ENCODE measurements at places on chromosomes 2 and 18.

DNA sequence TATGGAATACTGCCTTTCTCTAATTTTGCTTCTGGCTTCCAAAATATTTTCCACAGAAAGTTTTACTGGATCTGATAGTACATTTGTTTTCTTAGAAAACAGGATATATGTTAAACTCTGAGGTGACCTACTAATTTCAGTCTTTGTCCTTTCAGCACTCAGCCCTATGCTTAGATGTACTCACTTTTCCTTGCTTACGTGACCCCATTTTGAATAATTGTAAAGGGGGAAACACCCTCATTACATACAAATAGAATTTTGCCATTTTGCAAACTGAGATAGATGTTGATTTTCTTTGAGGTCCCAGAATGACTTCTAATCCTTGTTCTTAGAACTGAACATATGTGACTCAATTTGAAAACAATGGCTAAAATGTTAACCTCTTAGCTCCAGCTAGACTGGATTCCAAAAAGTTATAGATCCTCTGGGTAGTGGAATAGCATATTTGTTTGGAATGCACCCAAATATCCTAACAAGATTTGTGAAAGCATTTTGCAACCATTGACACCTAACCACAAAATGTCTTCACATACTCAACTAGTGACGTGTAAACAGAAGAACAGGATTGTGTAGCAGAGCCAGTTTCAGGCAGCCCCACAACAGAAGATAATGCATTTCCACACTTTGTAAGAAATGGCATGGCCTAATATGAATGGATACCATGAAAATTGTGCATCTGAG is 44.8 kb upstream of the EHBP1 start:
- DNase-seq = no peak

DNA sequence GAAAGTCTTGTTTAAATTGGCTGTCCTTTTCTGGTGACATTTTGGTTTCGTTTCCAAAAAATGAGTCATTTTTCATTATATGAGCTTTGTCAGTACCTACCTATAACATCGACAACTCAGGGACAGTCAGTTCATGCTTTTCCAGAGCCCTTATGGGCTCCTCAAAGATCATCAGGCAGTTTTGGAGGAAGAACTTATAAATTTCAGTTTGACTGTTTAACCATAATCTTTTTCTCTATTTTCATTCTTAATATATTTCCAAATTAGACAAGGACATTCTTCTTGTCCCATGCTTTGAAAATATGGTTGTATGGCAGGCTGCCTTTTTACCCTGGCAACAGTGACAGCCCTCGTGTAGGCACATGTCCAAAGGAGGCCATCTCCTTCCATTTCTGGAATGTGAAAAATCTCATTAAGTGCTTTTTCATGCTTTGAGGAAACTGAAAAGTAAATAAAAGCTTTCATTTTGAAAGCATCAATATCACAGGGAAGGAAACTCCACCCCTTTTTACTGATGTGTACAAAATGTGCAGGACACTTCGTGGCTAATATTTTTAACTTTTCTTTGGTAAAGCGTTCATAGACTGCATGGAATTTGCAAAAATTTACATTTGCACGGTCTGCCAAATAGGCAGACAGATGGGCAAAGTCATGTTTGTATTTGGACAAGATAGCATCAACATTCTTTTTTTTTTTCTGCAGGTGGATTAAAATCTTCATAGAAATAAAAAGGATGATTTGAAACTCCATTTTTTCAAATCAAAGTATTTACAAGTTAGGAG is 7.2 kb upstream of the PROC start:
- DNase-seq = no peak

- DNase-seq = no peak
Observed at GRCh38 chr2:129935118-129935517, 44.3 kb upstream of the RAB6C start.

GRCh38 chr18:25077944-25078723 is 273.8 kb downstream of the ZNF521 start:
- no peak for DNase-seq

- DNase-seq = no peak
Observed at GRCh38 chr2:239462671-239463506, 62.1 kb upstream of the HDAC4 start.

GRCh38 chr2:43240766-43241150 is 14.4 kb upstream of the ZFP36L2 start:
- no peak for DNase-seq

DNA sequence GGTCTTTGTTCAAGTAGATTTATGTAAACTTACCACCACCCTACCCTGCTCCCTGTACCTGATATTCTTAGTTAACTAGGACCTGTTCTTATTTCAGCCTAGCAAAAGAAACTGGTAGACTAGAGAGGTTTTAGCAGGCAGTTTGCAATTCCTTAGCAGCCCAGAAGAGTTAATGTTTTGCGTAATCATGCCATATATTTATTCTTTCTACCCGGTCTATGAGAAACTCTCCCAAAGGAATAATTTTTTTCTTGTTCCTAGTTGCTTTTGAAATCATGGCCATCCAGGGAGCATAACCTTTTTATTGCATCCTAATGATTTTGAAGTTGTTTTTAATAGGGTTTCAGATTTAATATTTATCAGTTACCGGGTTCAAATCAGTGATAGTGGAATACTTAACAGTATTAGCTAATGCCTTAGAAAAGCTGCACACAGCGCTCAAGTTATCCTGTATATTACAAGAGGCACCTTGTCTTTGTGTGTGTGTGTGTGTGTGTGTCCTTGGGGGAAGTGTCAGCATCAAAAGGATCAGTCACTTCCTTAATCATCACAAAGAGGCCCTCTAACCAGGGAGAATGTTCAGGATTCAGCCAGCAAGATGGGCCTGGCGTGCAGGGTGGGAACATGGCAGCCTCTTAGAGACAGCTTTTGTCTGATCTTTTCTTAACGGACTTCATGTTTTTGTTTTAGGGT is 52.9 kb downstream of the CABLES1 start:
- no peak for DNase-seq

Data from stimulated activated CD4-positive, alpha-beta T cell treated with anti-CD3 and anti-CD28 coated beads, Interleukin-1b, Interleukin-23, amount 100 ng/mL, for 4 hours (primary cell).